ENCODE measurements at places on chromosomes 12 and 14.

GRCh38 chr12:113197518-113198077 lies 12.1 kb downstream of the RITA1 start:
- no peak for DNase-seq

DNA sequence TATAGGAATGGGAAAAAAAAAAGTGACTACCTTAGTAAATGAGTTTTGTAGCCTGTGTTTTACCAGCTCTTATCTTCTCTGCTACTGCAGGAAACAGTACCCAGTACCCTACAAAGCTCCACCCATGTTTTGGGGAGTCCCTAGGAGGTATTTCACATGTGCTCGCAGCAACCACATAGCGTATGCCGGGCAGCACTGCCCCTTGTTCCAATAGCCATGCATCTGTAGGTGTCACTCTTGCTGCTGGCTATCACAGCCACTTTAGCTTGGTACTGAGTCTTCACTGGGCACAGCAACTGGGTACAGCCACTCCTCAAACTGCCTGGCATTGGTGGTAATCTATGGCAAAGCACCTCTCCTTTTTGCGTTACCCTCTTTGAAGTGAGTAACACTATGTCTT lies 2.0 kb upstream of the MDM1 start:
- no peak for DNase-seq

- DNase-seq: no peak
Observed at GRCh38 chr12:43312991-43313505, 239.0 kb downstream of the ADAMTS20 start.

DNA sequence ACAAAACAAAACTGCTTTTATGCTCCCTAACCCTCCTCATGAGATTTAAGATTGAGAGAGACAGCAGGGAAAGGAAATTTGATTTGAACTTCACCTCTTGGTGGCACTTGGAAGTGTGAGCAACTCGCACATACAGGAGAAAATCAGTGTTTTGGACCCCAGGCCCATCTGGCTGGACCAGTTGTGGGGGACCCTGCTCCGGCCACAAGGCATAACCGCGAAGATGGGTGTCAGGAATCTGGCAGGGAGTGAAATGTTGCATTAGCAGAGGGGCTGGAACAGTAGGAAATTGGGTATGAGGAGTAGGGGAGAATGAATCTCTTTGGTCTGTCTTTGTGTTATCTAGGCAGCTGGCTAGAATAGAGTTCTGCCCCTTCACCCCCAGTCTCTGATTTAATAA lies 1.2 kb downstream of the CIROP start:
- DNase-seq: no peak

DNA sequence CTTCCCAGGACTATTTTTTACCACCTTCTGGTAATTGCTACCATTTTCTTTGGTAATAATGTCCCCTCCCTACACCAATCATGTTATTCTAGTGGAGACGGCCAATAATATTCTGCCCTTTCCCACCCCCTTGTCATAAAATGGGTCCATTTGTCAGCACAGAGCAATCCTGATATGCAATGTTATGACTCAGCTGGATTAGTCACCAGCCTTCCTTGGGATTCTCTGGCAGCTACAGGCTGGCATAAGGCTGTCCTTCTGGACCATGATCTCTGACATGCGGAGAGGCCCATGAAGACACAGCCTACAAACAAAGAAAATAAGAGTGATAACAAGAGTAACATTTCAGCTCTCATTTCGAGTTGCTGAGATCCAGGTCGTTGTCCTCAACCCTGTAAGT lies 222.0 kb upstream of the CPNE8 start:
- DNase-seq: no peak

DNA sequence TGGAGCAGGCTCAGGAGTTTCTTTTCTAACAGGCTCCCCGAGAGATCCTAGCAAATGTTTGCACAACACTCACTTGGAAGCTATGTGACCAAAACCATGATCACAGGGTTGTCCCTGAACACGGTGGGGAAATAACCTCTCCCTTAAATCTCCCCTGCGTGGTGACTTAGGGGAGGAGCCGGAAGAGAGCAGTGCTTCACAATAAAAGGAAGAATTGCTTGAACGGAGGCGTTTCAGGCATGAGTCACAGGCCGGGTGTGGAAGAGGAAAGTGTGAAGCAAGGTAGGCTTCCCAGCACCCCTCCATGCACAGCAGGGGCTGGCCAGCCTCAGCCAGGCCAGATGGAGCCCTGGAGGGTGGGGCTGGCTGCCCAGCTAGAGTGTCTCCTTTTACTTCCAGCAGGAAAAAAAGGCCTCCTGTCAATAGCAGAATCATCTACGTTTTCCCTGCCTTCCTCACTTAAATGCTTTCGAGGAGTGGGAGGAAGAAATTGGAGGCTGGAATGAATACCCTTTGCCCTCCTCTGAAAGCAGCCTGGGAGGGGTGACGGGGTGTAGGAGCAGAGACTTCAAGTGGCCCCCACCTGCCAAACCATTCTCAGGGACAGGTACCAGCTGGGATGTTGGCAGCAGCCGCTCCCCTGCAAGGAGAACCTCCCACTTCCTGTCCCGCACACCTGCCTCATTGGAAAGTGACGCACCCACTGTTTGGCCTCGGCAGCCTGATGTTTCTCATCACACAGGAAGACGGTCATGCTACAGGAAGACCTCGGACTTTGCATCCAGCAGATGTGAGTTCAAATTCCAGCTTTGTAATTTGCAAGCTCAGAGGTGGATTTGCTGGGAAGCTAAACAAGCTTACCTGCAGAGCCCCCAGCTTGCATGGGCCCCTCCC lies 30.1 kb upstream of the PPP2R5C start:
- no peak for DNase-seq

DNA sequence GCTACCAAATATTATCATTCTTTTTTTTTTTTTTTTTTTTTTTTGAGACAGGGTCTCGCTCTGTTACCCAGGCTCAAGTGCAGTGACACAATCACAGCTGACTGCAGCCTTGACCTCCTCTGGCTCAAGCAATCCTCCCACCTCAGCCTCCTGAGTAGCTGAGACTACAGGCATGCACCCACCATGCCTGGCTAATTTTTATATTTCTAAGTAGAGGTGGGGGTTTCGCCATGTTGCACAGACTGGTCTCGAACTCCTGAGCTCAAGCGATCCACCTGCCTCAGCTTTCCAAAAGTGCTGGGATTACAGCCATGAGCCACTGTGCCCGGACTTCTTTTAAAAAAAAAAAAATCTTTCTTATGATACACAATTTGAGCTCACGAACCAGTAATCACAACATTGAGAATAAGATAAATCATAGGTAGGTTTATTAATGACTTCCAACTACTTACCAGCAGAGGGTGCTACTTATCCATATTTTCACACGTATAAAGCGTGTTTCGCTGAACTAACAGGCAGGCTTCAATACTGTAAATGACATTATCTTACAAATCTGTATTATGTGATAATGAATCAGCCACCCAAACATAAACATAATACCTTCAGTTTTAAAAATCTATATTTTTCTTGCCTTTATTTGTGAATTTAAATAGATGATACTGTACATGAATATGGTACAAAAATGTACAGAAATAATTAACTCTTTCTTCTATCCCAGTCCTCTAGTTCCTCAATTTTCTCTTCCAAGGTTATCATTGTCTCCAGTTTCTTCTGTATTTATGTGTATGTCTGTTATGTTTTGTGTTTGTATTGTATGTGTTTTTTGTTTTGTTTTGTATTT lies 42.5 kb upstream of the BCAT1 start:
- DNase-seq: peak; percentile 52

DNA sequence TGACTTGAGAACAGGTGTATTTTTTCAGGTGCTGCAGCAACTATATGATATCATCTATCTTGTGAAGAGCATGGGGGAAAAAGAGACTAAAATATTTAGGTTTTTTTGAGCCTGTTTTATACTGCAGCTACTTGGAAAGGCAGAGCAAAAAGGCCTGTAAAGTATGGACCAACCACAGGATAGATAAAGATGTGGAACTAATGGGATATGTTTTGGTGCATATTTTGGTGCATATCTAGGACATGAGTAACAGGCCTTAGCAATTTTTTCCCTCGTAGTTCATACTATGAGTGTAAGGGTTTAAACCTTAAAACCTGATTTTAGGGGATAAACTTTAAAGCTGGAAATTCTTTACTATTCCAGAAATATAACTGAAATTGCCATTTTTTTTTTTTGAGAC lies 6.0 kb upstream of the GTSF1 start:
- DNase-seq: no peak

- DNase-seq: no peak
Observed at GRCh38 chr14:53971521-53971920, 14.9 kb upstream of the BMP4 start.

- DNase-seq: no peak
Observed at GRCh38 chr12:645563-646071, 17.6 kb downstream of the NINJ2 start.

GRCh38 chr12:110498984-110499706 lies 2.8 kb downstream of the VPS29 start:
- no peak for DNase-seq

DNA sequence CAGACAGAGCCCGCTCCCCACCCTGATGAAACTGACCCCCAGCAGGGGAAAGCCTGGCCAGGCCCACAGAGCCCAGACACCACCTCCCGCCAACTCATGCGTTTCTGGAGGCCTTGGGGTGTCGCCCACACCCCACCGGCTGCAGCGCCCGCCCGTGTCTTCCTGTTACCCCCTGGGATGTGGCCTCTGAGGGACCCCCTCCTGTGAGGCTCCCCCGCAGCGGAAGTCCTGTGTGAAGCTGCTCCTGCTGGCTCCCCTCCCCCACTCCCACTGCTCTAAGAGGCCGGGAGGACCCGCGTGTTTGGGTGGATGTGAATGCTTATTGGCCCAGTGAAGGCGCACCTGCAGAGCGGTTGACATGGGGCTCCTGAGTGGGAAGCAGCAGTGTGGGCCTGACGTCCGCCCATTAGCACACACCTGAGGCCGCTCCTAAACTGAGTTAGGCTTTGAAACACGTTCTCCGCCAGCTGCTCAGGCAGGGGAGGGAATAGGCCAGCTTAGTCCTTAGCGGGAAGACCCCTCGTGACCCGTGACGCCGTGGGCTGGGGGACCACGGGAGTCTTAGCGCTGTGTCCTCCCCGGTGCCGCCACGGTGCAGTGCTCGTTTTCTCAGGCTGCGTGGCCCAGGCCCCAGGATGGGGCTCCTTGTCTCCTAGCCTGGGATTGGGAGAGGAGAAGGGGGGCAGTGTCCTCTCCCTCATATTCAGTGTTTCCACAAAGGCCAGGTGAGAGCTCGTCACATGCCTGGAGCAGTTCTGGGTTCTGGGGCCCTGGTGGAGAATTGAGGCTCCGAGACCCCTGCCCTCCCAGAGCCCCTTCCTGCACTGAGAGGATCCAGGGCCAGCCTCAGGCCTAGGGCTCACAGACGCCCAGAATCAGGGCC lies 323.4 kb upstream of the SFSWAP start:
- DNase-seq: no peak

DNA sequence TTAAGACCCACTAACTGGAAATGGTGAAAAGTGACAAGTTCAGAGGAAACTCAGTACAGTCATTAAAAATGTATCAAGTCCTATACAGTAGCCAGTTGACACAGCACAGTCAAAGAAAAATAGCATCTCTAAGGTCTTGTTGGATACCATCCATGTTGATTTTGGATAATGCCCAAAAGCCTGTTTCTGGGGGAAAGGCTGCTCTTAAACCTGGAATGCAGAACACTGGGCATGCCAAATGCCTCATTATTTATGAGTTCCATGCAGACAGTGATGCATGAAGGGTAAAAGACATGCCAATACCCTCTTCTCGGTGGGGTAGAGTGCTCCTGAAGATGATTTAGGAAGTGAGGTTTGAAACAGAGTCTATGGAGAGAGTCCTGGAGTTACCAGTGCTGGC lies 29.6 kb downstream of the KCNK13 start:
- DNase-seq: peak; percentile 35

- no peak for DNase-seq
Observed at GRCh38 chr14:104118006-104118844, 20.2 kb upstream of the KIF26A start.

- no peak for DNase-seq
Observed at GRCh38 chr12:51943346-51943745, 8.2 kb upstream of the ACVR1B start.

DNA sequence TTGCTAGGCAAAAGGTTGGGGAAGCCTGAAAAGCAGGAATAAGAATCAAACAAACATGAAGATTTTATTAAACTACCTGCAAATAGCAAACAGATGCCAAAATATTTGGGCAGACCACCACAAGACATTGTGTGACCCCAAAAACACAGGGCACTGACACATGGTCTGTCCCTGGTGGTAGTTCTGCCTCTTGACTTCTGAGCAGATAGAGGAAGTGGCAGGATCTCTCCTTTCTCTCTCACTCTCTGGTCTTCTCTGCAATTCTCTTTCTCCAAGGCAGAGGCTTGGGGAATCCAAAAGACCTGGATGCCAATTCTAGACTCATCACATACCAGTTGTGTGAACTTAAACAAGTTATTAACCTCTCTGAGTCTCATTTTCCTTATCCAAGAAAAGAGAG lies 4.3 kb upstream of the PTGDR start:
- DNase-seq: no peak

DNA sequence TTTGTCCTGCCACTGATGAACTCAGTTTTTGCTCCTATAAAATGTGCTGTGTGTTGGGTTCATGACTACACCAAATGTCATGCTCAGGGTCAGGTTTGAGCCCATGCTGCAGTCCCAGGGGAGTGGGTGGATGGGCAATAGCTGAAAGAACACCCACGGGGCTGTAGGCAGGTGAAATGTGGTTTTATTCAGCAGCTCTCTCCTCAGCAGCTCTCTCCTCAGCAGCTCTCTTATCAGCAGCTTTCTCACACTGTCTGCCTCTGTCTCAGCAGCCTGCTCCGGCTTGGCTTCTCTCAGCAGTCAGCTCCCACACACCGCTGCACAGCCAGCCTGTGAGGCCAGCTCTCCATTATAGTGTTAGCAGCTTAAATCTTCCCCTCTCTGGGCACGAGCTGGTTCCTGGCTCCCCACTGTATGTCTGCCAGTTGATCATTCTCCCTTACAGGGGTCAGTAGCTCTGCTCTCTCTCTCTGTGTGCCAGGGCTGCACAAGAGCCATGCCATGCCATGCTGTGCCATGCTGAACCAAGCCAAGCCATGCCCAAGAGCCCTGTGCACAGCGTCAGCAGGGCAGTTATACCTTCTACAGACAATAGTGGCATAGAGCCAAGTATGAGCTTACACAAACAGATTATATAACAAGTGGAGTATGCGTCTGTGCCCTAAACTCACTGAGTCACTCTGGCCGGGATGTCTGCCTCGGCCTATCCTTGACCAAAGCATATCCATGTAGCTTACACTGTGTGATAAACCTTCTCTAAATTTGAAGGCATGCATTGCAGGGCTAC lies 303.3 kb upstream of the TMPO start:
- DNase-seq: no peak

DNA sequence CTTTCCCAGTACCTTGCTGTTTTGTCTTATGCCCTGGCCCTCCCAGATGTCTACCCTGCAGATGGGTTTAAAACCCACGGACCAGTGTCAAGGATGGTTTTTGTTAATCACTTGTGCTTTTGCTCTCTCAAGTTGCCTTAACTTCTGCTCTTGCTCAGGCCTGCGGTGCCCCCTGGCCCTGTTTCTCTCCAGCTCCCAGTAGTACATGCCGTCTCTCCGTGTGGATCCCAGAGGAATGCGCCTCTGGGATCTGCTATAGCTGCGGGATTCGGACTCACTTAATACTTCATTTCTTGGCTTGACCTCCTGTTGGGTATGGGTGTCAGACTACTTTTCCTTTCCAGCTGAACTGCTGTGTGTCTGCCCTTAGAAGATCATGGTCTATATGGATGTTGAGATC lies 14.5 kb downstream of the PLEKHG3 start:
- no peak for DNase-seq

GRCh38 chr14:85607651-85608081 lies 77.7 kb downstream of the FLRT2 start:
- no peak for DNase-seq

GRCh38 chr12:113203852-113204760 lies 17.2 kb upstream of the TPCN1 start:
- no peak for DNase-seq

GRCh38 chr14:85342858-85343607 lies 186.9 kb upstream of the FLRT2 start:
- DNase-seq: no peak
